GM18507 (cell line): ENCODE measurements at places on chromosomes 11 and 22.

GRCh38 chr11:15883455-15883920 lies 472.9 kb downstream of the SOX6 start:
- no peak for DNase-seq

DNA sequence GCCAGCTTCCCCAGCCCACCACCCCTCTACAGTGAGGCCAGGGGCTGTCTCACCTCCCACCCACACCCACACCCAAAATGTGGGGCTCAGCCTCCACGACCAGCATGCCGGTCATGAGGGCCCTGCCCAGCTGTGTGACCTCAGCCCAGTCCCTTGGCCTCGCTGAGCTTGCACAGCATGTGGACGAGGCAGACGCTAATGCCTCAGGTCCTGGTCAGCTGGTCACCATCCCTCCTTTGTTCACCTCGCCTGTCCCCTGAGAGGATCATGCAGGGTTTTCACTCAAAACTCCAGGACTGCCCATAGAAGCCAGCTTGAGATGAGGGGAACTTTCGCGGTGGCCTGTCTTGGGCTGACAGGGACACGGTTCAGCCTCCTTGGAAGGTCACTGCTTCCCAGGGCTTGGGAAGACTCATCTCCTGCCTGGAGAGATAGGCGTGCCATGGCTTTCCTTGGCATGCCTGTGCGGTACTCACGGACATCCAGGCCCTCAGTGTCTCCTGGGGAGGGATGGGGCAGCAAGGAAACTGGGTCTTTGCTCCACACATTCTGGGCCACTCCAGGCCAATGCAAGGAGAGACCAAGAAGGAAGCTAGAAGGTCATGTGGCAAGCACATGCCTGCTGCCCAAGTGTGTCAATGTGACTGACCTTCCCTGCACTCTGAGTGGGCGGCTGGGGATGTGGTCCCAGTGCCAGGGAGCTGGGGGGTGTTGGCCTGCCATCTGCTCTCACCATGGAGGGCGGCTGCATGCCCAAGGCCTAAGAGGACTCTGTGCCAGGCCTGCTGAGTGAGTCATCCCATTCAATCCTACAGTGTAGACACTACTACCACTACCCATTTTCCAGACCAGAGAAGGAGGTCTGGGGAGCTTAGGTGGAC lies 3.2 kb upstream of the RTN4R start:
- no peak for DNase-seq

- DNase-seq, result no peak
Observed at GRCh38 chr11:124233376-124233775, 7.5 kb upstream of the OR8G1 start.

DNA sequence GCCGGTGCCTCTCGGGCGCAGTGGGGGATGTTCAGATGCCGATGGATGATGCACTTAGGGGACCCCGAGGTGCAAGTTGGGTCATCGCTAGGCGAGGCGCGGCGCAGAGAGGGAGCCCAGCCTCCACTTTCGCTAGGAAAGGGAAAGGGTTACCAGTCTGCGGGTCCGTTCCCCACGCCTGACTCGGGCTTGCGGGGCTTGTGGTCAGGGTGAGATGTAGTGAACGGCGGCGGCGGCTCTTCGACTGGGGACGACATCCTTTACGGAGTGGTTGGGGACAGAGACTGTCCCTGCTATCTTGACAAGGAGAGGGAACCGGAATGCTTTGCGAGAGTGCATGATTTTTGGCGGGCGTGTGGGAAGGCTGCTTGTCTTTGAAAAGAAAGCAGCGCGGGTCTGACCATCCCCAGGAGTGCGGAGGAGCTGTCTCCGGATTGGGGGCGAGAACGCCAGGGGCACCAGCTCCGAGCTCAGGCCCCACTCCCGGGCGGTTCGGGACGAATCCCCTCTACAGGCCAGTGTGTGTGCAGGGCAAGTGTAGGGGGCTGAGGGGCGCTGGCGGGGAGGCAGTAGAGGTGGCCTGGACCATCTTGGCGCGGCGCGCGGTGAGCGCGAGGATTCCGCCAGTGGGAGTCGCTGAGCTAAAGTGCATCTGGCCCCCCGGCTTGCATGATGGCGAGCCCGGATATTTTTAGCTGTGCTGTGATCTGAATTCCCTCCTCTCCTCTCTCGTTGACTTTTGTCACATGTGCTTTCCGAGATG lies 1.1 kb downstream of the FAT3 start:
- DNase-seq, result no peak

DNA sequence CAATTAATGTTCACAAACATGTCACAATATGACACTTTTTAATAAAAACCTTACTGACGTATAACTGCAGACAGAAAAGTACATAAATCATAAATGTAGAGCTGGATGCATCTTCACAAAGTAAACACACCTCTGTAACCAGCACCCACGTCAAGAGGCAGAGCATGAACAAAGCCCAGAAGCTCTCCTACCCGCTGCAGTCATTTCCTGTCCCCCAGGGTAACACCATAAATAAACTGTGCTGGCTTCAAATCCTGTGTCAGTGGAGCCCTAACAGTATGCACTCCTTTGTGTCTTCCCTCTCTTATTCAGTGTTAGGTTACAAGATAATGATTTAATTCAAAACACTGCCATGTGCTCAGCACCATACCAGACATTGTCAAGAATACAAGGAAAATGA lies 5.7 kb downstream of the SYT13 start:
- no peak for DNase-seq

- DNase-seq, result no peak
Observed at GRCh38 chr11:96309016-96309642, 33.9 kb downstream of the MAML2 start.

DNA sequence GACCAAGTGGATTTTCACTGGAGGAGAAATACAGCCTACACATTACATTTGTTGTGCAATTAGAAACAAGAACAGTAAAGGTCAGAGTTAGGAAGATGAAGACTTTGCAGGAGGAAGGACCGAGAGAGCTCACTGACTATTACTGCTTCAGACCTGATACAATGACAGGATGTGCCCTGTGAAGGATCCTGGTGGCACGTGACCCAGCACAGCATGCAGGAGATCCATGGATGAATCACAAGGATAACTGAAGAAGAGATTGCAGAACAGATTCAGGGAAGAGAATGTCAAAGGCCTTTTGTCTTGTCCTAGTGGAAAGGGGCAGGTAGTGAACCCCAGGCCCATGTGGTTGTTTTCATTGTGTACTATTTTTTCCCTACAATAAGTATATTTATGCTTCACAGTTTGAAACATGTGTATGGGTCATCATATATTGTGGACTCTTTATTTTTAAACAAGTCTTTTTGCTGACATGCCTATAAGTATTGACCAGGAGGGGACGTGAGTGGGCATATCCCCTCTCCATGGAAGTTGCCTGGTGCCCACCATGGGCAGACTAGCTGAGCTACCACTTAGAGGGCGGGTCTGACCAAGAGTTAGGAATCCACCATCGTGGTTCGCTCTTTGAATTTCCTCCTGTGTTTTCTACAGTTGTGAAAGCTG lies 44.3 kb downstream of the RASSF10 start:
- no peak for DNase-seq

GRCh38 chr22:17213976-17214375 lies 5.3 kb downstream of the ADA2 start:
- no peak for DNase-seq

- DNase-seq, result no peak
Observed at GRCh38 chr11:11409901-11410300, 56.9 kb upstream of the CSNK2A3 start.
